ENCODE measurements at places on chromosomes 3 and 15.
A peak's percentile ranks its signal among the peaks of the same experiment; 100 is the strongest.

DNA sequence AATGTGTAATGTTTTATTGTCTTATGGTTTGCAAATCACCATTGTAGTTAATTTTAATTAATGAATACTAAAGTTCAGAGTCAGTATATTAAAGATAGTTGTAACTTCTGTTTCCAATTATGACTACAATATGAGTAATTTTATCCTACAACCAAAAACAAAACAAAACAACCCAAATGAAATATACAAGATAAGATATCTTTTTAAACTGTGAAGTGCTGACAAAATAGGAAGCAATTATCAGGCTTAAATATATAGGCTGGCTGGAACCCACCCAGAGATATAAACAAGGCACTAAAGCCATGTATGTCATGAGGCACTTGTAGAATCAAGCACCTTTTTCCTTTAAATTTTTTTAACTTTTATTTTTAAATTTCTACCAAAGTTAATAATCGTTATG lies 108.6 kb upstream of the LRRFIP2 start:
- no peak for DNase-seq

DNA sequence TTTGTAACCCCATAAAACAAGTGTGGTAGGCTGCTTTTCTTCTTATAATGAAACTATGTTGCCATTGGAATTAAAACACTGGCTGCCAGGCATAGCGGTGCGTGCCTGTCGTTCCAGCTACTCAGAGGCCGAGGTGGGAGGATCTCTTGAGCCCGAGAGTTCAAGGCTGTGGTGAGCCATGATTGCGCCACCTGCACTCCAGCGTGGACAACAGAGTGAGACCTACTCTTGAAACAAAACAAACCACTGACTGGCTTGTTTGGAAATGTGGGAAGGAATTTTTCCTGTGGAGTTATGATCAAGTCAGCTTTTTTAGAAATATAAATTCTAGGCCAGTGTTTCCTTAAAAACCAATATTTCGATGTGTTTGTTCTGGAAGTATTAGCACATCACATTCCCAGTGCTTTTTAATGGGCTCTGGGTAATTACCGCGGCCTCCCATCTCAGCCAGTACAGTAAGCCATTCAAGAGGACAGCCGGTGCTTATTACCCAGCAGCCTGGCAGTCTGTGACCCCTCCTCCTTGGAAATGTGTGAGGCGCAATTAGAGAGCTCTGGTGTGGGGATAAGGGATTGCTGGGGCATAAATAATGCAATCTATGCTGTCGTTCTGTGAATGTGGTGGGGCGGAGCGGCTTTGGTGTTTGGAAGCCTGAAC lies 58.3 kb upstream of the TRAK1 start:
- DNase-seq, result no peak

GRCh38 chr15:92883163-92883875 lies 16.8 kb upstream of the CHD2 start:
- DNase-seq, result peak; percentile 36

DNA sequence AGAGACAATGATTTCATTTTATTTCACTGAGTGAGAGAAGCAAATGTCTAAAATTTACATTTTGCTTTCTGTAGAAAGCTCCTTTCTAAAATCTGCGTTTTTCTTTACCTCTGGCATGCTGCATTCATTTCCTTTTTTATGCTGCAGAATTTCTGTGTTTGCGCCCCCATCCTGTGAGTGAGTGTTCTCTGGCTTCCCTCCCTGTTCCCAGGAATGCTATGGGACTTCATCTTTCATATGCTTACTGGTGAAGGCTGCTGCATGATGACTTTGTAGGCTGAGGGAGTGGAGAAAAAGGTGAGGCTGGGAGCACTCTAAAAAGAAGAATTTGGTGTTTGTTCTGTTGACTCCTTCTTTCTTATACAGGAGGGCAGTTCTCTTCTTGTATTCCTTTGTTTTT lies 7.7 kb upstream of the TMC3 start:
- DNase-seq, result no peak

GRCh38 chr15:61118885-61119284 lies 110.2 kb downstream of the RORA start:
- DNase-seq, result no peak

DNA sequence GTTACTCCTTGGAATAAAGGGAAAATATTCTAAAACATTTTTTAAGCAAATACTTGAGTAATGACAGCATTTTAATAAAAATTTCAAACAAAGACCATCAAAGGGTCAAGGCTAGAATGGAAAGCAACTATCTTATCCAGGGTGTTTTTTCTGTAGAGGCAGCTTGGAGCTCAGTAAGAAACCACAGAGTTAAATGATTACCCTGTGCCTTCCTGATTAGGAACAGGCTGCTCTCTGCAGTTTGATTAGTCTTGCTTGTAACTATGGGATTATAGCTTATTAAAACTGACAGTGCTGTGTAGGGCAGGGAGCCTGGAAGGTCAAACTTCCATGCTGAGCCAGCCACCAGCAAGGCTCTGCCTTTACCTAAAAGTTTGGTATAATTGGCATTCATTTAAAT lies 33.1 kb downstream of the QTRT2 start:
- DNase-seq, result no peak

DNA sequence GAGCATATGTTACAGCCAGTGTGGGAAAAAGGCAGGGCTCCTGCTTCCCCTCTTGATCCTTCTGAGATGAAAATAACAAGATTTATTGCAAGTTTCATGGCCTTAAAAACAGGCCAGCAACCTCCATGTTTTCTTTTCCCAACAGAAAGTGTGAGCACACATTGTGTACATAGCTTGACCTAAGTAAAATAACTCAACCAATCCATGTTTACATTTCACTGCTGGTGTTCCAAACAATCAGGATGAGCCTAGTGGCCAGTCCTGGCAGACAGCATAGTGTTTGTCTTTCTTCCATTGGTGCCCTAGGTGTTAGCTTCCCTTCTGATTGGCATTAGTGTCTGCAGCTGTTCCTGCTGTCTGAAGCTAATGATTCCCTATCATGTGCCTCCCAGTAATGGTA lies 847.7 kb downstream of the EPHA3 start:
- DNase-seq, result no peak

DNA sequence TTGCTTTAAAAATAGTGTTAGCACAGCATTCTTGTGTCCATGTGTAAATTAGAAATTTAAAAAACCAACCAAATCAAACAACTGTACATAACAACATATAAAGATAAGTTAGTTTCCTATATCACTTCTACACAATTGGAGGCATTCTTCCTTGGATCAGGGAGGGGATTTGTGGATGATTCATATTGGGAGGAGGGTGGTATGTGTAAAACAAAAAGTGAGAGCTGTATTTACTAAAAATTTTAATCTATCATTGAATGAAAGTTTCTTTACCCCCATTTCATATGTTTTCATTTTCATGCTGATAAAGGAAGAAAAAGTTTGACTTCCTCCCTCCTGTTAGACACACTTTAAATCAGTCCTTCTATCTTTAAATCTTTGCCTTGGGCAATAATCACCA lies 325.0 kb downstream of the SATB1 start:
- no peak for DNase-seq

DNA sequence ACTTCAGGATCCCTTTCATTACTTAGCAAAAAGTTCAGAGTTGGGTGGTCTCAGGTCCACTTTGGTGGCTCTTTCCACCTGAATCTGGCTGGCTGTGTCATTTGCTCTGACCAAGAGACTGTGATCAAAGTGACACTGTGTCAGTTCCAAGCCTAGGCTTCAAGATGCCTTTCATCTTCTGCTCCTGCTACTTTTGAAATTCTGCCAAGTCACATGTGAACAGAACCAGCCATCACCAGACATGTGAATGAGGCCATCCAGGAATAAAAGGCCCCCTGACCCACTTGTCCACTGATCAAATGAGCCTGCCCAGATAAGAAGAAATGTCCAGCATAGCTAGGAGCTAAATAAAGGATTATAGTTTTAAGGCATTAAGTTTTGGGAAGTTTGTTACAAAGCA lies 132.2 kb downstream of the OSBPL10 start:
- DNase-seq, result no peak

- DNase-seq, result no peak
Measured at GRCh38 chr3:45751537-45752242, 44.6 kb downstream of the SLC6A20 start.

- DNase-seq, result no peak
Measured at GRCh38 chr3:65230261-65231139, 542.7 kb upstream of the ADAMTS9 start.

DNA sequence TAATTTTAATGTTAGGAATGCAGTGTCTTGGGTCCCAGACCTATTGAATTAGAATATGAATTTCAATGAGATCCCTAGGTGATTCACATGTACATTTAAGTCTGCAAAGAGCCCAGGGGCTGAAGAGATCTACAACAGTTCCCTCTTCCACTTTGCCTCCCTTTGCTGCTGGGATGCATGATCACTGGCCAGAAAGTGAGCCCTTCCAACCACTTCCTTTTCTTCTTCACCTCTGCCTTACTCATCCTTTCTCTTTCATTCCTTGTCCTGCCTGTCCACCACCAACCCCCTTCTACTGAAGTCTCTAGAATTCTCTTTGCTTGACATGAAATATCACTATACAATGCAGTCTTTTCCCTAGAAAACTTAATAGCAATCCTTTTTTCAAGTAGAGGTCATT lies 222.4 kb upstream of the LRIG1 start:
- DNase-seq, result no peak

GRCh38 chr3:14461748-14462324 lies 59.4 kb downstream of the SLC6A6 start:
- DNase-seq, result peak; percentile 51

GRCh38 chr3:133691273-133692107 lies 29.7 kb upstream of the TOPBP1 start:
- no peak for DNase-seq

DNA sequence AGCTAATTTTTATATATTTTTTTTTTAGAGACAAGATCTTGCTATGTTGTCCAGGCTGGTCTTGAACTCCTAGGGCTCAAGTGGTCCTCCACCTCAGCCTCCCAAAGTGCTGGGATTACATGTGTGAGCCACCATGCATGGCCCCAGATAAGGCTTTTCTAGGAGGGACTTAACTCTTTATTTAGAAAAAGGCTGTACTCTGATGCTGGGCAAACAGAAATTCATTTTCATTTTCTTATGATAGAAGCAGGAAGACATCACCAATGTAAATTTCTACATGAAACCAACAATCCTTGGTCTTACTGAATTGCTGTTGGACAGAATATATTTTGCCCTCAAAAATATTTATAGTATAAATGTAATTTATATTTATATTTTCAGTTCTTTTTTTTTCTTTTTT lies 9.6 kb downstream of the NIPA1 start:
- DNase-seq, result no peak

DNA sequence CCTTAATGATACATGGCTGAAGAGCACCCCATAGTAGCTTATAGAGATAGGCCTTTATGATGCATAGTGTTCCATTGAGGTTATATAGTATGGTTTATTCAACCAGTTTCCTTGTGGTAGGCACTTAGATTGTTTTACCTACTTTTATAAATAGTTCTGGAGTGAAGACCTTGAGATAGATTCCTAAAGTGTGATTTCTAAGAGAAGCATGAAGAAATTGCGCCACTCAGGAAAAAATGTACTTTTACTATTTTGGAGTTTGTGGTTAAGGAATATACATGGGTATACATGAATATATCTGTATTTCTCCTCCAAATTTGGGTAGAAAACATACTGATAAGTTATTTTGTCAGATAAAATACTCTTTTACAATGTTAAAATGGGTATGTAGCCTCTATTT lies 70.5 kb downstream of the CHD2 start:
- no peak for DNase-seq

DNA sequence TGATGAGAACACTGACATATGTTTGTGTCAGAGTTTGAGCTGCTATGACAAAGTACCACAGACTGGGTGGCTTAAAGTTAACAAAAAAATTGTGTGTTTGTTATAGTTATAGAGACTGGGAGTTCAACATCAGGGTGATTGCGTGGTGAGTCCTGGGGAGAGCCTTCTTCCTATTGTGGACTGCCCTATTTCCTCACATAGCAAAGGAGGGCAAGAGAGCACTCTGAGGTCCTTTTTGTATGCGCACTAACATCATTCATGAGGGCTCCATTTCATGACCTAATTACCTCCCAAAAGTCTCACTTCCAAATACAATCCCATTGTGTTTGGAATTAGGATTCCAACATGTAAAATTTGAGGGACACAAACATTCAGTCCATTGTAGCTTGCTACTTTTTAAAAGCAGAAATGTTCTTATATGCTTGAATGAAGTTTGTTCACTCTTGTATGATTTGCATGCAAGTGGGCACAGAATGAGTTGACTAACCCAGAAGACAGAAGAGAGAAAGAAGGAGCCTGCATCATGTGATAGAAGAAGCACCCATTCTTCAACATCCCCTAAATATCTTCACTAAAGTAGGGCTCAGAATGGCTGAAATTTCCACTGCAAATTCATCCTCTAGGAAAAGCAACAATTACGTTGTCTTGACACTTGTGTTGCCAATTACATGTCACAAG lies 18.9 kb upstream of the ALCAM start:
- DNase-seq, result no peak

- no peak for DNase-seq
Measured at GRCh38 chr15:68709876-68710275, 110.8 kb downstream of the ANP32A start.

DNA sequence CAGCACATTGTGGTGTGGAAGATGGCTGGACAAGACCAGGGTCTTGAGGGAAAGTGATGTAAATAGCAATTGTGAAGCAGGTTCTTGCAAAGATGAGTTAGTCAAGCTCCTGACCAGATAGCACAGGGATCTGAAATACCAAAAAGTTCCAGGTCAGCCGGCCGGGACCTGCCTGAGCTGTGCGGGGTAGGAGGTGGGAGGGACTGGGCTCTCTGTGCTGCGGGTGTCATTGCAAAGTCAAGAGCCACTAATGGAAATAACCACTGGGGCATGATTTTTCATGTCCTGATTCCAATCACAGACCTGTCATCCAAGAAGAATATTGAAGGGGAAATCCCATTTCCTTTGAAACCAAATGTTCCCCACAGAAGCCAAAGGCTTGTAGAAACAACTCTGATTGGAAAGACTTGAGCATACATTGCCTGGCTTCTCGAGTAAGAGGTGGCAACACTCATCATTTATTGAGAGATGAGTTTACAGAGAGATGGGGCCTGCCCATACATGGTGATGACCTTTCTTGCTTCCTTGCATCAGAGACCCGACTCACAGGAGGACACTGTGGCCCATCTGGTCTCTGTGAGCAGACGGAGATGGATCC lies 44.2 kb upstream of the KY start:
- no peak for DNase-seq
